ENCODE measurements at places on chromosomes 3 and 15. TPM values are rescaled to one million over a fixed set of nuclear protein-coding genes. Genes with fewer than 3 reads are reported as not detected.

Gene ADAMTS7
- total RNA-seq = 4.9 TPM

Gene LSMEM2
- total RNA-seq = not detected

Gene GALK2
- 48.4 TPM for total RNA-seq

Gene TGM5
- not detected for total RNA-seq

Gene SPSB4
- total RNA-seq = 5.3 TPM

Gene AQP9
- 0.17 TPM for total RNA-seq

Gene EPHB1
- total RNA-seq = 10.0 TPM

Gene CYP8B1
- not detected for total RNA-seq

Measured in spinal cord (tissue), 10 donors.